HTR-8/SVneo (cell line): ENCODE measurements at places on chromosomes 1 and 21.
A peak's percentile ranks its signal among the peaks of the same experiment; 100 is the strongest.

DNA sequence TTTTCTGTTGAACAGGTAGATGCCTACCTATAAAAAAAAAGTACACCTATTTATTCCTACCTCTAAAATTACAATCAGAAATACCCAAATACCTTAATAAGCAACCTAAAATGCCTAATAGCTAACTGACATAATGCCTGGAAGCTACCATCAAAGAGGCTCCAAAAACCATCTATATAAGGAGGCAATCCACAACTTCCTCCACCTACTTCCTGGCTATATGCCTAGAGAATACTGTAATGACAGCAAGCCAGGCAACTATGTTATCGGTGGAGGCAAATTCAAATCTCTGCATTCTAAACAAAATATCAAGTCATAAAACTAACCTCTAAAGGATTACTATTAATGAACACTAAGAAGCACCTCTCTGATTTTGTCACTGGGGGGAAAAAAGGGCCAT, 10.1 kb downstream of the ZNF644 start:
- DNase-seq: no peak

DNA sequence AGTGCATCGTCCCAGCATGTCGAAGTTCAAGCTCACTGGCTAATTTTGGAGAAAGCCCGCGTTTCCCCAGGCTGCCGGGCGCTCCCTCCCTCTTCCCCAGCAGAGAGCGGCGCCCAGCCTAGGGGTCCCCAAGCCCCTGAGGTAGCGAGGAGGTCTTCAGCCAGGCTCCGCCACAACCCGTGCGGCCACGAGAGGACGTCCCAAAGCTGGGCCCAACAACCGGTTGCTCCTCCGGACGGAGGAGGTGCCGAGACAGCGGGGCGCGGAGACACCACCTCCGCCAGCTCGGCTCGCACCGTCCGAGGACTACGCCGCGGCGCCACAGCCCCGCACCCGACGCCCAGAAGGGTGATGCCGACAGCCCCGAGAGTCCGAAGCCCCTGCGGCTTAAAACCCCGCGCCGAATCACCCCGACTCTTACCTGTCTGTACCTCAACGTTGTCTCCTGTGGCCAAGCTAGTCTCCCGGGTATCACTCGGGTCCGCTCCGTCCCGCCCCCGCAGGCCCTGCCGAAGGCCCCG, at the start of gene DENND2C:
Gene DENND2C, minus strand, starts transcription at position 488 of the 521 bp plus-strand sequence. CDS start 44,065 bp downstream, outside the sequence.
- no peak for DNase-seq

- DNase-seq: no peak
Observed at GRCh38 chr1:224113545-224113917, 380 bp upstream of the FBXO28 start.

DNA sequence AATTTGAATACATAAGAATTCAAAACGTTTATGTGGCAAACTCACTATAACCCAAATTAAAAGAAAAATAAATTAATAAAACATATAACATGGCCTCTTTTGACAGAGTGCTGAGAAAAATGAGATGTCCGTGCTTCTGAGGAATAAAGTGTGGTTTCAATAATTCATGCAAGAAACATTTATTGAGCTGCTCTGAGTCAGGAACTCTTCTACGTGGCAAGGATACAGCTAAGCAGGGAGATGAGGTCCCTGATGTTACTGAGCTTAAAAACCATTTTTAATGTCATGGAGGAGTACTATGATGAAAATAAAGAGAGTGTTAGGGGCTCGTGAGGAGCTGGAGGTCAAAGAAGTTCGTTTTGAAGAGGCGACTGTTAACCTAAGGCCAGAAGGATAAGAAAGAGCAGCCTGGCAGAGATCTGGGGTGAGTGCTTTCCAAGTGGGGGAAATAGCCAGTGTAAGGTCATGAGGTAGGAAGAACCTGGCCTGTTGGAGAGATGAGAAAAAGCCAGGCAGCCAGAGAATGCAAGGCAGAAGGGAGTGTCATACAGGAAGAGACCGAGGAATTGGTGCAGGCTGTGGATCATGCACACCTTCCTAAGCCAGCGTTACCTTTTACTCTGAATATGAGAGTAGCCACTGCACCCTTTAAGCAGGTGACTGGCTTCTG, 182.2 kb upstream of the DUSP10 start:
- no peak for DNase-seq

DNA sequence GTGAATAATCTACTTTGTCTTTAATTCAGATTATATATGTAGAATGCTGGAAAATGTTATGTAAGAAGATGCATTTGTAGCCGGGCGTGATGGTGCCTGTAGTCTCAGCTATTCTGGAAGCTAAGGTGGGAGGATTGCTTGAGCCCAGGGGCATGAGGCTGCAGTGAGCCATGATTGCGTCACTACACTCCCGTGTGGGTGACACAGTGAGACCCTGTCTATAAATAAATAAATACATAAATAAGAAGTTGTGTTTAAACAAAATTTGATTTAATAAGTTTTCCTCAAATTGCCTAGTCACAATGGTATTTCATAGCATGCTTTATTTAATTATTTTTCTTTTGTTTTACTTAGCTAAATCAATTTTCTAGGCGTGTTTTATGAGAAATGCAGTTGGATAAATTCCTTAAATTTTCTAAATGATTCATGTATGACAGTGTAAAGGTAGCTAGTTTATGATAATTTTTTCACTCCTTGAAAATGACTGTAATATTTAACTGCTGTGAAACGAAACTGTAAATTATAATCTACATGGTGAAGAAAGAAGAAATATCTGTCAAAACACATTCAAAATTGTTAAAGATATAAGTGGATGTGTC, 232.6 kb downstream of the SRGAP2C start:
- DNase-seq: no peak

DNA sequence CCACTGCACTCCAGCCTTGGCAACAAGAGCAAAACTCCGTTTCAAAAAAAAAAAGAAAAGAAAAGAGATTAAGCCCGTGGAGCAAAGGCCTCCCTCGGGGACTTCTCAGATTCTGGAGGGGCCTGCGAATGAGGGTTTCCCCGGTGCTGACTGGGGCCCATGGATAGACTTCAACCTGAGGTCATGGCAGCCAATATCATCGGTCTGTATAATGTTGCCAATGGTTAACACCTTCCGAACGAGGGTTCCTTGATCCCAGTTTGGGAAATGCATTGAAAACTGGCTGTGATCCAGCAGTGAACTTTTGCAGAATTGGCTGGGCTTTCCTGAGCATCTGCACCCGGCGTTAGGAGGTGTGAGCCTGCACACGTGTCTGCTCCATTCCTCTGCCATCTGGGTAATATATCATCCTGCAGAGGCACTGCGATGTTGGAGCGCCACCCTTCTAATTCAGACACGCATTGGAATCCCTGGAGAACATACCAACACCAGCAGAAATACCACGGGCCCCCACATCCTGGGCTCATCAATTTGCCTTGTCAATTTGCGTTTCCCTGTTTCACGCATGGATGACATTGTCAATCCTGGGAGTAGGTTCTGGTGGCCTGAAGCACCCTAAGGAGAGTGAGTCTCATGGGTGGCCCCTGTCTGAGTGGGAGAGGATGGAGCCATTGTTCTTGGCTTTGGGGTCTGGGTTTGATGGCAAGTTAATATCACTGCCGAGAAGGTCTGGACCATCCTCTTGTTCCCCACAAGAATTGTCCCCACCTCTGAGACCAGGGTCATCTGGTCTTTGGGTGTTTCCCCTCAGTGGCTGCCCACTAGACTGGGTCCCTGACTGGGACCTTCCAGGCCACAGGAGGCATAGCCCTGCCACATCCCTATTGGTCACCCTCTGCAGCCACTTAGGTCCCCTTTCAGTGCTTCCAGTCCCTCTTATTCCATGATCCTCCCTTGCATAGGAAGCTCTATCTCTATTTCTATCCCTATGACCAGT, 441.0 kb downstream of the PTPRU start:
- DNase-seq: no peak

GRCh38 chr1:165595246-165595938, 35.6 kb upstream of the MGST3 start:
- DNase-seq: no peak

GRCh38 chr1:208868554-208868953, 624.4 kb upstream of the PLXNA2 start:
- peak; percentile 34 for DNase-seq

GRCh38 chr1:93698329-93699048, 16.9 kb upstream of the BCAR3 start:
- no peak for DNase-seq

DNA sequence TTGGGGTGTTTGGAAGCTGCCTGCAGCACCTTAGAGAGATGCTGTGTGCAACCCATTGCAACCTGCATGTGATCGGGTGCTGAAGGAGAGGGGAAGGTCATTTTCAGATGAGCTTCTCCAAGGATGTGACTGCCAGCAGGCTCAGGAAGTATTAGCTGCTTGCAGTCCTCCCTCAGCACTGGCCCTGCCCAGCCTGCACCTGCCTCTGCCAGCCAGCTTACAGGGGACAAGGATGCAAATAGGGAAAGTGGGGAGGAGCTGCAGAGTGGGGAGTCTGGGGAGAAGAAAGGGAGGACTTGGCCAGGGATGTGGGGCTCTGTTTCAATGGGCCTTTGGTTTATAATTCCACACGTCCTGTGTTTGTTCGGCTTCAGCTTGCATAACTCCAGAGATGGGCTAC, 254.5 kb downstream of the RRAGC start:
- DNase-seq: no peak

GRCh38 chr1:230170153-230170547, 103.1 kb downstream of the GALNT2 start:
- DNase-seq: no peak

- no peak for DNase-seq
Observed at GRCh38 chr1:211335522-211336157, 9.0 kb downstream of the TRAF5 start.

- DNase-seq: no peak
Observed at GRCh38 chr1:109687641-109688499, at the start of gene GSTM1. Gene GSTM1, plus strand, starts transcription at chr1:109687817. Its CDS starts 57 bp downstream, at chr1:109687874.

- DNase-seq: no peak
Observed at GRCh38 chr1:21836010-21836409, 23.9 kb downstream of the LDLRAD2 start.

DNA sequence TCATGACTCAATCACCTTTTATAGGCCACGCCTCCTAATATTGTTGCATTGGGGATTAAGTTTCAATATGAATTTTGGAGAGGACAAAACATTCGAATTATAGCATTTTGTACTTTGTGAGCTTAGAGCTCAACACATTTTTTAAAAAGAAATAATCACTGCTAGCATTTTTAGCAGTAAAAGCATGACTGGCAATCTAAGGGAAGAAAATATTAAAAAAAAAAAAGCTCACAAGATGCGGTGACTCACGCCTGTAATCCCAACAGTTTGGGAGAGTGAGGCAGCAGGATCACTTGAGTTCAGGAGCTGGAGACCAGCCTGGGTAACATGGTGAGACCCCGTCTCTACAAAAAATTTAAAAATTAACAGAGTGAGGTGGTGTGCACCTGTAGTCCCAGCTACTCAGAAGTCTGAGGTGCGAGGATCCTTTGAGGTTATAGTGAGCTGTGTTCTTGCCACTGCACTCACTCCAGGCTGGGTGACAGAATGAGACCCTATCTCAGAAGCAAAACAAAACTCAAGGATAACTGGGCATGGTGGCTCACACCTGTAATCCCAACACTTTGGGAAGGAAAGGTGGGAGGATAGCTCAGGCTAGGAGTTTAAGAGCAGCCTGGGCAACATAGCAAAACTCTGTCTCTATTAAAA, 28.8 kb upstream of the DIPK1A start:
- DNase-seq: no peak

GRCh38 chr1:219797009-219797408, 131.3 kb downstream of the SLC30A10 start:
- DNase-seq: no peak

- no peak for DNase-seq
Observed at GRCh38 chr1:24175033-24175755, 11.9 kb downstream of the IFNLR1 start.

GRCh38 chr1:200866116-200866515, 6.7 kb upstream of the GPR25 start:
- DNase-seq: no peak

- DNase-seq: no peak
Observed at GRCh38 chr1:192878249-192878648, 69.4 kb downstream of the RGS2 start.

- DNase-seq: no peak
Observed at GRCh38 chr1:180933141-180933540, 20.4 kb downstream of the KIAA1614 start.

- no peak for DNase-seq
Observed at GRCh38 chr1:7579831-7580804, 191.0 kb upstream of the VAMP3 start.

GRCh38 chr21:26679284-26679683, 106.2 kb upstream of the CYYR1 start:
- no peak for DNase-seq

DNA sequence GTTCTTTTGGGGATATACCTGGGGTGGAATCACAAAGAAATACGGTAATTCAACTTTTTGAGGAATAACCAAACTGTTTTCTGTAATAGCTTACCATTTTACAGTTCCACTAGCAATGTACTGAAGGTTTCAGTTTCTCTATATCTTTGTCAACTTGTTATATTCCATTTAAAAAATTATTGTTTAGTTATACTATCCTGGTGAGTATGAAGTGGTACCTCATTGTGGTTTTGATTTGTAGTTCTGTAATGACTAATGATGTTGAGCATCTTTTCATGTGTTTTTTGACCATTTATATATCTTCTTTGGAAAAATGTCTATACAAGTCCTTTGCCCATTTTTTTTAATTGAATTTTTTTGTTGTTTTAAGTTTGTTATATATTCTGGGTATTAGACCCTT, 39.4 kb downstream of the MAST2 start:
- DNase-seq: no peak

DNA sequence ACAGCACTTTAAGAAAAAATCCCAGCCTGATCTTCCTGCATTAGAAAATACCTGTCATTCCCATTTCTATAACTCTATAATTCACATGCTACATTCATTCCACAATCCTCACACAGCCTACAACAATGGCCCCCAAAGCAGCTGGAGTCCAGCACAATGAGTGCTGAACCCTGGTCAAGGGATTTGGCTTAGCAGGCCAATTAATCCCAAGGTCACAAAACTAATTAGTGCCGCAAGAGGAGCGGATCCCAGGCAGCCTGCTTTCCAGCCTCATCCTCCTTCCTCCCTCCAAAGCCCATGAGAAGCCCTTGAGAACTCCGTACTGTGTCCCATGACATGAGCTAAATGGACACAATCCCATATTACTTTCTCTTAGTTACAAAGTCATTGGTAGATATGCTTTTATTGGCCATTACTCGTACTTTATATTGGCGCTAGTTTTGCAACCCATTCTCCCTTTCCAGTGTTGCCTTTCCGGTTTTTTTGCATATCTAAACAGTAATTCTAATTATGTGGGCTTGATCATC, 94.8 kb downstream of the DAB1 start:
- DNase-seq: no peak

DNA sequence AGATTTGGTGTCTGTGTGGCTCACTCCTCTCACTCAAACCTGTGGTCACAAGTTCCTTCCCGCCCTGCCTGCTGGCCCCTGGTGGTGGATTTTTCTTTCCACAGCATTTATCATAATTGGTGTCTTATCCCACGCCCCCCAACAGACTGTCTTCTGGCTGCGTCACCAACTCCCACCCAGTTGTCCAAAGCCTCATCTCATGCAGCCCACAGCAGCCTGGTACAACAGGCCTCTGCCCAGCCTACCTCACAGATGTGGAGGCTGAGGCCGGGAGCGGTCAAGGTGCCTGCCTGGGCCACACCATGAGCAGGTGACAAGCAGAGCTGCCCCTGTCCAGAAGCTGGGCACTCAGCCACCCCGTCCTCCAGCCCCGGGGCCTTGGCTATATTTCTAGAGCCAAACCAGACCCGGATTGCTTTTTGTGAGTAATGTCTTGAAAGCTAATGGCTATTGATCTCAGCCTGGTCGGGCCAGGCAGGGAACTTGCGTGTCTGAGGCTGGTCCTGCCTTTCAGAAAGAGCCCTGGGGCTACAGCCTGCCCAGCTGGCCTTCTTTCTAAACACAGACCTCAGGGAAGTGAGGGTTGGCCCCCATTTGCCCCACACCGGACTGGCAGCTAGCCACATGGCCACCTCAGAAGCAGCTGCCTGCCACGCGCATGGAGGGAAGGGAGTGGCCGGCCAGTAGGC, 2.6 kb downstream of the KCNAB2 start:
- no peak for DNase-seq
